Neural cell (in vitro differentiated cells): ENCODE measurements at places on chromosomes 1 and 21. TPM values are rescaled to one million over a fixed set of nuclear protein-coding genes. Genes with fewer than 3 reads are reported as not detected.

The ETV3L gene
- not detected in 2 replicates for polyA plus RNA-seq

The TSPAN2 gene
- polyA plus RNA-seq, result 28.9 and 34.4 TPM in 2 replicates

The UBXN10 gene
- 0.64 and 0.82 TPM in 2 replicates for polyA plus RNA-seq

The SUSD4 gene
- 31.5 and 39.5 TPM in 2 replicates for polyA plus RNA-seq

The NDC1 gene
- 18.0 and 18.3 TPM in 2 replicates for polyA plus RNA-seq

The KRTAP7-1 gene
- not detected in 2 replicates for polyA plus RNA-seq

The AK5 gene
- 5.4 and 7.1 TPM in 2 replicates for polyA plus RNA-seq

The OR2L5 gene
- 0.10 TPM in 1 of 2 replicates, not detected in the other for polyA plus RNA-seq
